IgD-negative memory B cell (primary cell): ENCODE measurements at places on chromosomes 2 and 18. TPM values are rescaled to one million over a fixed set of nuclear protein-coding genes. Genes with fewer than 3 reads are reported as not detected.

The RNU2-63P gene
- polyA plus RNA-seq = not detected

The CYP26B1 gene
- polyA plus RNA-seq = not detected

The GPR35 gene
- not detected for polyA plus RNA-seq

The FBXO36 gene
- polyA plus RNA-seq = 0.63 TPM
